Activated CD4-positive, alpha-beta T cell treated with anti-CD3 and anti-CD28 coated beads, Interleukin-2, amount 10 ng/mL, durations not matched to agents 24 days and 14 days (primary cell): ENCODE measurements at places on chromosomes 5 and 9.

DNA sequence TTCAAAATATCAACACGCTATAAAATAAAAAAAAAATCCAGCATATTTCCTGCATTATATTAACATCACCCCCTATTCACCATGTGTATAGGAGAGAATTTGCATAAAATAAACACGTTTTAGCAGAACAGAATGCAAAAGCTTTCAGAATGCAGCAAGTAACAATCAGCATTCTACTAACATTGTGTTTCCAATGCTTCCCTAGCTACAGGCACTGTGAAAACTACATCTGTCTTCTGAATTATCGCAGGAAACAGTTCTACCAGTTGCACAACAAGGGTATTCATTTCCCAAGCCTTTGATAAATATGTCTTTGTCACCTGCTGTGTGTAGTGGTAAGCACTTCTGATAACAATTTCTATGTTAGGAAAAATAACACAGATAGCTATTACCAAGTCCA, 1015.8 kb downstream of the CDH18 start:
- no peak for DNase-seq

DNA sequence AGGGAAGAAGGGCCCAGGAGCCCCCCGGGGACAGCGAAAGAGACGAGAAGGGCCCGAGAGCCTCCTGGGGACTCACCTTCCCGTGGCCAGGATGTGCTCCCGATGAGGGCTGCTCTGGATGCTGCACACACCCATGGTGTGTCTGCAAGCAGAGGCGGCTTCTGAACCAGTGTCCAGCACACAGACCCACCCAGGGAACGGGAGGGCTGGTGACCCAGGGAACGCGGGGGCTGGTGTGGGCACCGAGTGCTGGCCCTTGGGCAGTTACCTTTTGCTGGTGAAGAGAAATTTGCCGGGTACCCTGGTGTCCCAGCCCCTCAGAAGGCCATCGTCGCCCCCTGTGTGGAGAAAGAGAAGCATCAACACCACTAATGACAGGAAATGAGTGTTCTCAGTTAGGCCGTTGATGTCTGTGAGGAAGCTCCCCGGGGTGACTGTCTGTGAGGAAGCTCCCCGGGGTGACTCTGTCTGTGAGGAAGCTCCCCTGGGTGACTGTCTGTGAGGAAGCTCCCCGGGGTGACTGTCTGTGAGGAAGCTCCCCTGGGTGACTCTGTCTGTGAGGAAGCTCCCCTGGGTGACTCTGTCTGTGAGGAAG, 13.2 kb downstream of the MRPL41 start:
- DNase-seq = no peak

DNA sequence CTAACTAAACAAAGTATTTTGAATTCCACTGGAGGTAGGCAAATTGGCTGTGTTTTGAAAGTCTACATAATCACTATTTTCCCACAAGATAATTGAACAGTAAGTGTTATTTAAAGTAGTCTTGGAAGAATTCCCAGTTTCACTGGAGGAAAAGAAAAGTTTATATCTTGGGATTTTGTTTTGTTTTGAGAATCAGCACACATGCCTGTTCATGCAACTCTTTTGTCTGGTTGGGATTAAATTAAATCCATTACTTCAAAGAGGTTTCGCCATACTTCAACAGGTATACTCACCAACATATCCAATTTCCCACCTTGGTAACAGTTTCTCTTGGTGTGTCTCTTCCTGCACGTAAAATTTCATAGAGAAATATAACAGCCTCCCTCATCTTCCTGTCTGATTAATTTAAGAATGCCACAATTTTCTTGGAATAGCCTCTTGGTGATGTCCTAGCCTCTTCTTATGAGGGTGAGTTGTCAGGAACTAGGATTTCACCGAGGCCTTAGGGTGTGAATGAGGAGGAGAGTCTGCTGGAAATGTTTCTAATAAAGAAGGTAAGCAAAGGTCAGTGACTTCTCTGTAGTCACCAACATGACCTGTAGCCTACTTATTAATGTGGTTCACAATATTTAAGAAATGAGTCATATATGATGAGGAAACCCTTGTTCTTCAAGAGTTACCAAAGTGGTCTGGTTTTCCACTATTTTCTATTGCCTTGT, 48.1 kb downstream of the ITGA2 start:
- DNase-seq = no peak

DNA sequence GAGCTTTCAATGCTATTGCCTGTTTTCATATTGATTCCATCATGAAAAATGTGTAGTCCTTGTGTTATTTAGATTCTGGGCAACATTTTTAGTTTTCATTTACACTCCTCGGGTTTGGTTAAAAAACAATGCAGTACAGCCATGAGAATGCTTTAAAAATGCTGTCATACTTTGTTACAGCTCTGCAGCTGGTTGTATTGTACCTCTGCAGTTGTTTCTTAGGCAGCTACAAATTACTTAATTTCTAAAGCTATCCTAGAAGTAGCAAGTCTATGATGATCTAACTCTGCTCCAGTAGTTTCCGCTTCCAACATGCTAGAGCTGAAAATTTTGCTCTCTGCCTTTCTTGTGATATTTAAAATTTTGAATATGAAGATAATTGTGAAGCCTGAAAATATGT, 20.2 kb downstream of the SNX18 start:
- DNase-seq = no peak

DNA sequence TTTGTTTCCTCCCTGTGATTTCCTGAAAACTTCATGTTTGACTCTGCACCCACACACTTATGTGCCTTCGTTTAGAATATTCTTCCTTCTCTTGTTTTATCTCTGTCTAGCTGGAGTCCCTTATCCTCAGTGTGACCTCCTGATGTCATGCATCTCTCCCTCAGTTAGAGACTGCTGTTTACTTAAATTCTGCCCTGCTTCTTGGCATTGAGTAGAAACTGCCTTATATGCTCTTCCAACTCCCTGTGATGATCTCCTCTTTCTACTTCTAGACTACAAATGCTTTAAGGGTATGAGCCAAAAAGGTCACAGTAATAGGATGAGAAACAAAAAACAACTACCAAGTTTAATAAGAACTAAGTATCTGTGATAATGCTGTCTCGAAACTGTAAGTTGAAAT, 12.2 kb downstream of the FGF10 start:
- DNase-seq = no peak
